Activated T-helper 1 cell treated with anti-CD3 and anti-CD28 coated beads, Interleukin-2, amount 50 U/mL, for 16 hours (primary cell): ENCODE measurements at places on chromosomes 3 and 15.

GRCh38 chr15:48866141-48866563, 11.8 kb upstream of the EID1 start:
- no peak for DNase-seq

DNA sequence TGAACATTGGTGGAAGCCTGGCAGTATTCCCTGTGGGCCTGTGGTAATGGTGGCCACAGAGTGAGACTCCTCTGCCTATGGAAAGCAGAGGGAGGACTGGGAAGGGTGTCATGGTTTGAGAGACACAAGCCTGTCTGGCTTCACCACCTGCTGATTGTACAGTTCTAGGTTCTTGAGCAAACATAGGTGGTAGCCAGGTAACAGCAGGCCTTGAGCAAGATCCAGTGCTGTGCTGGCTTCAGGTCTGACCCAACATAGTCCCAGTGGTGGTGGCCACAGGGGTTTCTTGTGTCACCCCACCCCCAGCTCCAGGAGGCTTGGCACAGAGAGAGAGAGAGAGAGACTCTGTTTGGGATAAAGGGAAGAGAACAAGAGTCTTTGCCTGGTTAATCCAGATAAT, 22.7 kb upstream of the KPNA4 start:
- DNase-seq: no peak

DNA sequence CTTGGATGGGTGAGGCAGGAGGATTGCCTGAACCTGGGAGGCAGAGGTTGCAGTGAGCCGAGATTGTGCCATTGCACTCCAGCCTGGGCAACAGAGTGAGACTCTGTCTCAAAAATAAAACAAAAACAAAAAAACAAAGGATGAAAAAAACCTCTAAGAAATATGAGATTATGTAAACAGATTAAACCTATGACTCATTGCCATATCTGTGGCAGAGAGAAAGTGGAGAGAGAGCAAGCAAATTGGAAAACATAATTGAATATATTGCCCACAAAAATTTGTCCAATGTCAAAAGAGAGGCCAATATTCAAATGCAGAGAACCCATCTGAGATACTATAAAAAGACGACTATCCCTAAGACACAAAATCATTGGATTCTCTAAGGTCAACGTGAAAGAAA, 1106.0 kb downstream of the OTOL1 start:
- DNase-seq: no peak

- no peak for DNase-seq
Observed at GRCh38 chr3:3552761-3553160, 246.5 kb upstream of the LRRN1 start.

DNA sequence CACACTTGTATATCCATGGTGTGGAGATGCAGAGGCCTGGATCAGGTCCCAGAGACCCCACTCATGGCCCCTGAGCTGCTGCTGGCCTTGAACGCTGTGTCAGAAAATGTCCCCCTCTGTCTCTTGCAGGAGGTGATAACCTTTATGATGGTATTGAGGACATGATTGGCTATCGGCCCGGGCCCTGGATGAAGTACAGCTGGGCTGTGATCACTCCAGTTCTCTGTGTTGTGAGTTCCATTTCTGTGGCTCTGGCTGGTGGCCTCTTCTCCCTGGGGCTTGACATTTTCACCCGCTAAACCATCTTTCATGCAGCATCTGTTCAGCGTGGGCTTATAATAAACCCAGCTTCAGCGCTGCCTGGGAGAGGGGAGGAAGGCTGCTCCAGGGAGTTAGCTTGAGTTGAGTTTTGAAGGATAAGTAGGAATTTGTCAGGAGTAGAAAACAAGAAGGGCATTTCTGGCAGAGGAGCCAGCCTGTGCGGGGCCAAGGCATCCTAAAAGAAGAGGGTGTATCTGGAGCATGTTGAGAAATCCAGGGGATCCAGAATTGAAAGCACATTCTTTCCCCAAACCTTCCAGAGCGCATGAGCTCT, 61.1 kb downstream of the GRIP2 start:
- no peak for DNase-seq
